ENCODE measurements at places on chromosomes 2 and 18.

- DNase-seq: no peak
These were observed 280.5 kb upstream of the PIK3C3 start for GRCh38 chr18:41674506-41674905.

- DNase-seq: no peak
These were observed 87.8 kb downstream of the HDAC4 start for GRCh38 chr2:239312741-239313667.

DNA sequence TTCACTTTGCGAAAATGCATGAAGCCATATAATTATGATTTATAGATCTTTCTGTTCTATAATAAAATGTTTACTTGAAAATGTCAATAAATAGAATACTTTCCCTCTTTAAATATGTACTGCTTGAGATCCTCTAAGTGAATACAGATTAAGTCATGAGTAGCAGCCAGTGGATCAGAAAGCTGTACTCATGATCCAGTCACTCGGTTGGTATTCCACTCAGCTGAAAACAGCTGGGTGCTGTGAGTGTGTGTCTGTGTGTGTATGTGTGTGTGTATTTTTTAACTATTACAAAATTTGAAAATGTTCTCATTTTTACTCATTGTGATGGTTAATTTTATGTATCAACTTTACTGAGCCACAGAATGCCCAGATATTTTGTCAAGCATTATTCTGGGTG is 141.6 kb upstream of the CYP26B1 start:
- no peak for DNase-seq

DNA sequence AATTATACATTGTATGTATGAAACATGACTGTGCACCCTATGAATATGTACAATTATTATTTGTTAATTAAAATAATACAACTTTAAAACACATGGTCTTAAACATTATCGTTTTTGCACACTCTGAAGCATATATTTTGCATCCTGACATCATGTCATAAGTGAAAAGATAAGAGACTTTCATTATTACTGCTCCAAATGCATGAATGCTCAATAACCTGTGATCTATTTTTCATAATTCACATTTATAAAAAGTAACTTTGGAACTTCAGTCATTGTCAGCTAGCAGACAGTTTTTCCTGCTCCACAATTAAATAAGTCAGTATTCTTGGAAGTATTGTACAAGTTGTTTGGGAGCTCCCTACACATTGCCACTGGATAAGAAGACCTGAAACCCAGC is 1.3 kb upstream of the ITPRIPL1 start:
- DNase-seq: no peak

GRCh38 chr18:70329071-70329470 is 40.2 kb downstream of the SOCS6 start:
- DNase-seq: no peak

- no peak for DNase-seq
These were observed 69.3 kb upstream of the MCFD2 start for GRCh38 chr2:46984642-46985476.

GRCh38 chr2:29082804-29083495 is 8.6 kb upstream of the PCARE start:
- no peak for DNase-seq

DNA sequence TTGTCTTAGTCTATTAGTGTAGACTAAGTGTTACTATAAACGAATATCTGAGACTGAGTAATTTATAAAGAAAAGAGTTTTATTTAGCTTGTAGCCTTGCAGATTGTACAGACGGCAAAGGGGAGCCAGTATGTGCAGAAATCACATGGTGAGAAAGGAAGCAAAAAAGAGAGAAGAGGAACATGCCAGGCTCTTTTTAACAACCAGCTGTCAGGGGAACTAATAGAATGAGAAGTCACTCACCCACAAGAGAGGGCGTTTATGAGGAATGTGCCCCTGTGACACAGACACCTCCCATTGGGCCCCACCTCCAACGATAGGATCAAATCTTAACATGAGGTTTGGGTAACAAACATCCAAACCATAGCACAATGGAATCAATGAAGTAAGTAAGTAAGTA is 20.6 kb upstream of the ZNF804A start:
- DNase-seq: no peak

DNA sequence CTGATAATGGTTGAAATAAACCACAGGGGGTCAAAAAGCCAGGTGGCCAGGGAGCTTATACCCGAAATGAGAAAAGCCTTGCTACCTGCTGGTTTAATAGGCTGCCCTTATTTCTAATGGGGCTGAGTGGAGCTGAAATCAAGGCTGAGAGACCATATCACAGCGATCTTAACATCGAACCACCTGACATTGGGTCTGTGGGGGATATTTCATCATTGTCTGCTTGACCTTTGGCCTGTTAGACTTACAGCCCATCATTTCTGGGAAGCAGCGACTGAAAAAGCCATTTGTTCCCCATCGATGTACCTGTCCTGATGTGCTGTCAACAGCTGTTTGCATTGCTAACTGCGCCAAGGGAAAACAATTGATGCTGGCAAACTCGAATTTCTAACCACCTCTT is 199.7 kb upstream of the SLC14A2 start:
- no peak for DNase-seq

DNA sequence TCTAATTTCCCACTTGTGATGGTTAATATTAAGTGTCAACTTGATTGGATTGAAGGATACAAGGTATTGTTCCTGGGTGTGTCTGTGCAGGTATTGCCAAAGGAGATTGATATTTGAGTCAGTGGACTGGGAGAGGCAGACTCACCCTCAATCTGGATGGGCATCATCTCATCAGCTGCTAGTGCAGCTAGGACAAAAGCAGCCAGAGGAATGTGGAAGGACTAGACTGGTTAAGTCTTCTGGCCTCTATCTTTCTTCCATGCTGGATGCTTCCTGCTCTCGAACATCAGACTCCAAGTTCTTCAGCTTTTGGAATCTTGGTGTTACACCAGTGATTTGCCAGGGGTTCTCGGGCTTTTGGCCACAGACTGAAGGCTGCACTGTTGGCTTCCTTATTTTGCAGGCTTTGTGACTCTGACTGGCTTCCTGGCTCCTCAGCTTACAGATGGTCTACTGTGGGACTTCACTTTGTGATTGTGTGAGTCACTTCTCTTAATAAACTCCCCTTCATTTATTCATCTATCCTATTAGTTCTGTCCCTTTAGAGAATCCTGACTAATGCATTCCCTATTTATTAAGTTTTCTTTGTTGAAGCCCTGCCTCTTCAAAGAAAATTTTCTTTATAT is 1087.5 kb upstream of the NXPH2 start:
- DNase-seq: no peak

- DNase-seq: no peak
These were observed 40.3 kb upstream of the MGAT4A start for GRCh38 chr2:98771264-98771663.

- no peak for DNase-seq
These were observed 41.3 kb downstream of the RTP5 start for GRCh38 chr2:241910604-241911520.

GRCh38 chr2:178449700-178450523 is 1.1 kb downstream of the PRKRA start:
- DNase-seq: no peak

GRCh38 chr2:100791936-100792308 is 28.0 kb upstream of the NPAS2 start:
- no peak for DNase-seq

GRCh38 chr2:69170661-69171060 is 157.7 kb downstream of the ANTXR1 start:
- DNase-seq: no peak

GRCh38 chr2:65638443-65638842 is 206.0 kb upstream of the SPRED2 start:
- no peak for DNase-seq

DNA sequence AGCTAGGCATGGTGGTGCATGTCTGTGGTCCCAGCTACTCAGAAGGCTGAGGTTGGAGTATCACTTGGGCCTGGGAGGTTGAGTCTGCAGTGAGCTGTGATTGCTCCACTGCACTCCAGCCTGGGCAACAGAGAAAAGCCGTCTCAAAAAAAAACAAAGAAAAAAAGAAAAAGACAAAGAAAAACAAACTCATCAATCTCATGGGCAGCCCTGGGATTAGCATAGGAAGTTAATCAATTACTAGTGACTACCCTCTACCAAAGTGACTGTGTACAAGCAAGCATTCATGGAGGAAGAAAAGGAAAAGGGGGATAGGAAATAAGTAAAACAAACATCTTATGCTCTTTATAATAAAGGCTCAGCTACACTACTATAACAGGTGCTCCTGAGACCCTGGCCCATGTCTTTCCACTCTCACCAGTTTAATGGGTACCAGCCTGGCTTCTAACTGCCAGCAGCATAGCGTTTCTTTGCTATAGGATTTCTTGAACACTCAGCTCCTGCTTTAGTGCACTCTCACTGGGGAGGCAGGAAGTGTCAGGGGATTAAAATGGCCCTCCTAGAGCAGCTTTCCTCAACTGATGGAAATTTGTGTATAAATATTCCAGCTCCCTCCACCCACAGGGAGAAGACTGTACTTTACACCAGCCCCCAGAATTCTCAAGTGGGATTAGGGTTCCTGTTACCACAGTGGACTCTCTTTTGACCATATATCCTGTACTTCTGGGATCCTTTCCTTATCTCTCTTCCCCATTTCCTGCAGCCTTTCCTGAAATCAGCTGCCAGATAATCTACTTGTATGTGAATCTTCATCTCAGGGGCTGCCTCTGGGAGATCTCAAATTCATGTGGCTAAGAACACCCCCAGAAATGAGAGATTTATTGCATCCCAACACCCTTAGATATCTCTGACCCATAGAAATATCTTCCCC is 91.3 kb upstream of the GLS start:
- DNase-seq: no peak

DNA sequence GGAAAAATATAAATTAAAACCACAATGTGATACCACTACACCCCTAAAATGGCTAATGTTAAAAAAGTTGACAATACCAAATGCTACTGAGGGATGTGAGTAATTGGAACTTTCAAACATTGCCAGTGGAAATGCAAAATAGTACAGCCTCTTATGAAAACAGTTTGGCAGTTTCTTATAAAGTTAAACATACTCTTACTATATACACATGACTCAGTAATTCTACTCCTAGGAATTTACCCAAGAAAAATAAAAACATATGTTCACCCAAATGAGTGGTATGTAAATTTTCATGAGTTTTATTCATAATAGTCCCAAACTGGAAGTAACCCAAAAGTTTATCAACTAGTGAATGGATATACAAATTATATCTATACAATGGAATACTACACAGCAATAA is 228.0 kb downstream of the CYP26B1 start:
- no peak for DNase-seq

- DNase-seq: no peak
These were observed 67.2 kb upstream of the DSC1 start for GRCh38 chr18:31229829-31230228.

DNA sequence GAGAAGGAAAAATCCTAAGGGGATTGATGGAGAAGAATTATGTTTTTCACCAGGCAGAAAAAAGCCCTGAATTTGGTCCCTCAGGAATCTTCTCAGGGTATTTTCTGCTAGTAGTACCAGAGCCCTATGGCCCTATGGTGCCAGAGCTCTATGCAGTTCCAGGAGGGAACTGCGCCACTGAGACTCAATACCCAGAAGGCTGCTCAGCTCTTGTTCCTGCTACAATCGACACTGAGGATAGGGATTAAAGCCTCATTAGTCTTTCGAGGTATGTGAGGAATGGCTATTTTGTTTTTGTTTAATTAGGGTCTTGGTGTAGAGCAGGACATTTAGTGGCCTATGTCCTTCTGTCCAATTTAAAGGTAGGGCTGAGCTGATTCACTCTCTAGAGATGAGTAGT is 21.7 kb upstream of the PPP3R1 start:
- DNase-seq: no peak

DNA sequence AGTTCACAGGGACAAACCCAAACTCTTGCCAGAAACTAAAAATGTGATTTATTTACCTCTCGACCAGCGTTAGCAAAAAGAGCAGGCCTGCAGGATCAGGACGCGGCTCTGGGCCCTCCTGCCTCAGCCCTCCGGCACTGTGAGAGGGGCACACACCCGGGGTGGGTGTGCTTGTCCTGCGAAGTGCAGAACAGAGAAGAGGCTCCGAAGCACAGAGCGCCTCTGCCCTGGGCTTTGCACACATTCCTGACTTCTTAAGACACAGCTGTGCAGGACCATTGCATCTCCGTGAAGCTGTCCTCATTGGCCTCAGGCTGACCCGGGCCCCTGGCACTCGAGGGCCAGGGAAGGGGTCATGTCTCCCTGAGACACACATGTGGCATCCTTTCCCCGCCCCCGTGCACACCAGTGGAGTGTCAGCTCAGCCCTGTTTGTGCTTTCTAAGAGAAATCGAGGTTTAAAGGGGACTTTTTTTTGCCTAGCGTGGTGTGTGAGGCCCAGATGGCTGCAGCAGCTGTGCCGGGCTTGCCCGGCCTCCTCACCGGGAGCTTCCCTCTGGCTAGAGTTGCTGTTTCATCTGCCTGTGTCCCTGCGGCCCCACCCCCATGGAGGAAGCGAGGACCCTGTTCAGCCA is 9.9 kb upstream of the NFATC1 start:
- DNase-seq: no peak

DNA sequence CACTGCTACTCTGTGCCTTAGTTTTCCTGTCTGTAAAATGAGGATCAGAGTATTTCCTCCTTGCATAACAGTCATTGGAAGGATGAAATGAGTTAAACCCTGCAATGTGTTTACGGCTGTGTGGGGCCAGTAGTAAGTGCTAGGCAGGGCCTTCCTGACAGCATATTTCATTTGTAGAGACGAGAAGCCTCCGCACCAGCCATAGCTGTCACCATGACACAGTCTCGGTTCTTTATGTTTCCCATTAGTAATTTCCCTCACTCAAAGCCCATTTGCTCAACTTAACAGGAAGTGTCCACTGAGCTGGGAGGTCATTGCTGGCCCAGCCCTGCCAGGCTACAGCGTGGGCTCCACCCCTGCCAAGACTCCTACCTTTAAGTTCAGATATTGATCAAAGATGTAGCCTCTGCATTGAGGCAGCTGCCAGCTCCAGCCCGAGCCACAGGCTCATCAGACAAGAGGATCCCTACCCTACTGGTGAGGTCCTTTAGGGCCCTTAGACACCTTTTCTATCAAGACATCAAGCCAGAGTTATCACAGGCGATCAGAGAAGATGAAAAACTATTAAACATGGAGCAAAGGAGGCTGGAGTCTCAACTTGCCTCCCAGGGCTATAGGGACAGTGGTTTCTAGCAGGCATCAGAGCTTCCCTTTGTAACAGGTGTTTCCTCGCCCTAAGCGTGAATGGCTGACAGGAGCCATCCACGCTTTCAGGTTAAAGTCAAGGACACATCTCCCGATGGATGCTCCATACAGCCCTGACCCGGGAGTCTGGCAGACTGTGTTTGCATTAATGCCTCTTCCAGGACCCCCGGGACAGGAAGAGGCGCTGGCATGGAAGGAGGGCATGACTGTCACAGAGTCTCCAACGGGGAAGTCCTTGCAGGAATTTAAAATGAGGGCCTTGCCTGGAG is 251.7 kb downstream of the NDUFA10 start:
- no peak for DNase-seq

DNA sequence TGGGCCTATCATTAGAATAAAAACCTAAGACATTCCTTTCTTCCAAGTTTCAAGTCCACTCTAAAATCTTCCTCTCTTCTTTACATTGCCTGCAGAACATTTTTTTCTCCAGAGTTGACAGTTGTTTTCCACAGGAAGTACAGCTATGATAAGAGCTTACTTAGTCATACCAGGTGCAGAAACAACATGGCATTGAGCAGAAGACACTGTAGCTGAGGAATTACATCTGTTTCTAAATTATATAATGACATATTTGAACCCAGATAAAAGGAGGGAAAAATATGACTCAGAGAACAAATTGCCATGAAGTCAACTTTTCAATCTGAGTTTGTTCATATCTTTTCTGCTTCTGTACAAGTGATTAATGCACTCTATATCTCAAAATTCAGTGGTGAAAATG is 30.2 kb downstream of the CMPK2 start:
- DNase-seq: no peak
